Activated CD4-positive, alpha-beta memory T cell treated with anti-CD3 and anti-CD28 coated beads, Interleukin-2, amount 10 ng/mL, durations not matched to agents 7 days and 5 days (primary cell): ENCODE measurements at places on chromosomes 16 and 17. TPM values are rescaled to one million over a fixed set of nuclear protein-coding genes. Genes with fewer than 3 reads are reported as not detected.

DNA sequence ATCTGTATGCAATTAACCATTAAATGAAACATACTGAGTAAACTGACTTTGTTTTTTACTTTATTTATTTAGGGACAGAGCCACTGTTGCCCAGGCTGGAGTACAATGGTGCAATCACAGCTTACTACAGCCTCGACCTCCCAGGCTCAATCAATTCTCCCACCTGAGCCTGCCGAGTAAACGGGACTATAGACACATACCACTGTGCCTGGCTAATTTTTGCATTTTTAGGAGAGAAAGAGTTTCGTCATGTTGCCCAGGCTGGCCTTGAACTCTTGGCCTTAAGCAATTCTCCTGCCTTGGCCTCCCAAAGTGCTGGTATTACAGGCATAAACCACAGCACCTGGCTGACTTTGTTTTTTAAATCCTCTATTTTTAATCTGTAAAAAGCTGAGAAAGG lies 42.6 kb downstream of the ANKFY1 start:
- no peaks in the 10 kb centered on the region for H3K27me3 ChIP-seq
- peaks cover 17% of the 10 kb centered on the region for H3K36me3 ChIP-seq
- no peak overlapping the region for H3K27ac ChIP-seq
- no peak overlapping the region for H3K4me3 ChIP-seq
- H3K4me1 ChIP-seq: no peaks in the 10 kb centered on the region

- no peaks in the 10 kb centered on the region for H3K4me1 ChIP-seq
- no peaks in the 10 kb centered on the region for H3K27me3 ChIP-seq
- H3K36me3 ChIP-seq: no peaks in the 10 kb centered on the region
Measured at GRCh38 chr17:10666906-10667305, 9.8 kb upstream of the MYH3 start.

Gene CACNG3
- total RNA-seq: not detected

Gene ZDHHC1
- 0.23 TPM for total RNA-seq

Gene NTN1
- not detected for total RNA-seq
